Immature natural killer cell (primary cell): ENCODE measurements at places on chromosomes 3 and 15.

- no peak overlapping the region for H3K27ac ChIP-seq
- no peaks in the 10 kb centered on the region for H3K4me1 ChIP-seq
- DNase-seq = no peak
- no peak overlapping the region for H3K4me3 ChIP-seq
Observed at GRCh38 chr3:53217175-53217574, 38.6 kb downstream of the TKT start.

GRCh38 chr15:91609231-91609630 is 244.3 kb upstream of the SLCO3A1 start:
- DNase-seq = no peak
- H3K27me3 ChIP-seq = no peaks in the 10 kb centered on the region
- no peak overlapping the region for H3K27ac ChIP-seq
- no peaks in the 10 kb centered on the region for H3K36me3 ChIP-seq
- no peaks in the 10 kb centered on the region for H3K4me1 ChIP-seq

DNA sequence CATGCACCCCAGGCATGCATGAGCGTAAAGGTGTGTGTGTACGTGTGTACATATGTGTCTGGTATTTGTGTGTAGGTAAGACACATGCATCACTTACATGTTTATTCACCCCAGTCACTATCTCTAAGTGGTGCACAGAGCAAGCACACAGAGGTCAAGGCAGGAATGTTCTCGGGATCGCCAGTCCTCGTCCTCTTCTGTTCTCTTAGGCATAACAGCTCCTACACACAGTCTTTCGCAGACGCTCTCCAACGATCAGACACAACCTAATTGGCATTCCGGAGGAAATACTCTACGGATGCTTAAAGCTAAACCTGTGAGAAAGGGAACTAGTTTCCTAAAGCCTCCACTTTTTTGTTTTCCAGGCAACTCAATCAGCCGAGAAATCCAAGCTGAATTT is 95.9 kb downstream of the ADAMTS17 start:
- no peak for DNase-seq
- H3K27me3 ChIP-seq = peaks cover 2% of the 10 kb centered on the region
- peaks cover 4% of the 10 kb centered on the region for H3K36me3 ChIP-seq
- peaks cover 10% of the 10 kb centered on the region for H3K4me1 ChIP-seq
- no peak overlapping the region for H3K27ac ChIP-seq

DNA sequence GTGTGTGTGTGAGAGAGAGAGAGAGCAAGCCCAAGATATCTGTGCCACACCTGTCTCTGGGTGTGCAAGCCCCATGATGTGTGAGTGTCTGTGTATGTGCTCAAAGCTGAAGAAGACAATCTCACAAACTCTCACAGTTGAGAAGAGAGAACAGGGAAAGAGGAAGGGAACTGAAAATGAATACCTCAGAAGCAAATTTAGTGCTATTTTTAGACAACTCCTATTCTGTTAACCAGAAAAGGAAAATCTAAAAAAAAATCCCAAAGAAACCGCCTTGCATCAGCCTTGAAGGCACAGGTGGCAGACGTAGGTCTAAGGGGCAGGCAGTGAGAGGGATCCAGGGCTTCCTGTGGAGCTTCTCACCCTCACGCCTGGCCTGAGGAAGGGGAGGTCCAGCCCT is 47.8 kb downstream of the ATP2B2 start:
- no peak for DNase-seq
- no peaks in the 10 kb centered on the region for H3K36me3 ChIP-seq
- H3K27me3 ChIP-seq = peaks cover 4% of the 10 kb centered on the region

- DNase-seq = no peak
- H3K36me3 ChIP-seq = no peaks in the 10 kb centered on the region
- peak overlapping the region; percentile 93 for H3K27ac ChIP-seq
- peaks cover 15% of the 10 kb centered on the region for H3K27me3 ChIP-seq
- peak overlapping the region; percentile 99 for H3K4me3 ChIP-seq
- peaks cover 42% of the 10 kb centered on the region for H3K4me1 ChIP-seq
Observed at GRCh38 chr15:78437107-78437761, 782 bp upstream of the IREB2 start.

GRCh38 chr3:122947196-122947595 is 80.4 kb downstream of the SEMA5B start:
- no peaks in the 10 kb centered on the region for H3K36me3 ChIP-seq
- peaks cover 2% of the 10 kb centered on the region for H3K27me3 ChIP-seq
- no peak for DNase-seq
- no peaks in the 10 kb centered on the region for H3K4me1 ChIP-seq
- no peak overlapping the region for H3K27ac ChIP-seq
- H3K4me3 ChIP-seq = no peak overlapping the region

DNA sequence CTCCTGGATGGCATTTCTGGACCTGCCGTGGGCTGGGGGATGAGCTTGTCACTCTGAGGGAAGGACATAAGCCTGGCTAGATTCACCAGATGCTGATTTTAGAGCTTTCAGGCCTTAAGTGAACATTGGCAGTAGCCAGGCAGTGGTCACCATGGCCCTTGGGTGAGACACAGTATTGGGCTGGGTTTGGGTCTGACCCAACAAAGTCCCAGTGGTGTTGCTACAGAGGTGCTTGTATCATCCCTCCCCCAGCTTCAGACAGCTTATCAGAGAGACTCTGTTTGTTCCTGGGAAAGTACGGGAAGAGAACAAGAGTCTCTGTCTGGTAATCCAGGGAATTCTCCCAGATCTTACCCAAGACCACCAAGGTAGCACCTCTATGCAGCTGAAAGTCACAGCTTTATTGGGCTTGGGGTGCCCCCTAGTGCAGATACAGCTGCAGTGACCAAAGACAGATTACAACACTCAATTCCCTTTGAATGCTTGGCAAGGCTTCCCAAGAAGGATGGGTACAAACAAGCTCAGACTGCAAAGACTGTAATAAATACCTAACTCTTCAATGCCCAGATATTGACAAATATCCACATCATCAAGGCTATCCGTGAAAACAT is 9.8 kb upstream of the RUVBL1 start:
- no peak overlapping the region for H3K27ac ChIP-seq
- no peaks in the 10 kb centered on the region for H3K36me3 ChIP-seq
- H3K27me3 ChIP-seq = peaks cover 1% of the 10 kb centered on the region
- DNase-seq = peak; percentile 40
- H3K4me3 ChIP-seq = no peak overlapping the region

GRCh38 chr3:129161860-129162271 is 1.0 kb upstream of the ISY1 start:
- H3K27me3 ChIP-seq = peaks cover 4% of the 10 kb centered on the region
- H3K4me3 ChIP-seq = peak overlapping the region; percentile 99
- peak overlapping the region; percentile 100 for H3K27ac ChIP-seq
- peaks cover 38% of the 10 kb centered on the region for H3K4me1 ChIP-seq
- peaks cover under 1% of the 10 kb centered on the region for H3K36me3 ChIP-seq

DNA sequence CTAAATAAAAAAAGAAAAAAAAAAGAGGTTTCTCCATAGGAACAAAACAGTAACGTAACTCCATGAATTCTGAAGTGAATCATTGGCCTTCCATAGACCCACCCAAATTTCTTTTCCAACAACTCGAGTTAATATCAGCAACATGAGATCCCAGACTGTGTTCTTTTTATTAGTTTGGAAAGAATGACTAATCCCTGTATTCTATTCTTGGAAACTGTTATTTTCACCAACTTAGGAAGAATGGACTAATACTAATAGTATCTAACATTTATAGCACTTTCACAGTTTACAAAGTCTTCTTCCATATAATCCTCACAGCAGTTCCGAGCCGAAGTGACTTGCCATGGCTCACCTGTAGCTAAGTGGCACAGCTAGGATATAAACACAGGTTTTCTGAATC is 72.7 kb upstream of the SLC4A7 start:
- H3K27ac ChIP-seq = no peak overlapping the region
- no peaks in the 10 kb centered on the region for H3K4me1 ChIP-seq
- no peak overlapping the region for H3K4me3 ChIP-seq
- peaks cover 3% of the 10 kb centered on the region for H3K27me3 ChIP-seq
- no peaks in the 10 kb centered on the region for H3K36me3 ChIP-seq

GRCh38 chr3:196336319-196337145 is 1.7 kb downstream of the TM4SF19 start:
- peak overlapping the region; percentile 74 for H3K4me3 ChIP-seq
- H3K36me3 ChIP-seq = no peaks in the 10 kb centered on the region
- H3K27me3 ChIP-seq = peaks cover 1% of the 10 kb centered on the region
- no peak overlapping the region for H3K27ac ChIP-seq
- no peak for DNase-seq

DNA sequence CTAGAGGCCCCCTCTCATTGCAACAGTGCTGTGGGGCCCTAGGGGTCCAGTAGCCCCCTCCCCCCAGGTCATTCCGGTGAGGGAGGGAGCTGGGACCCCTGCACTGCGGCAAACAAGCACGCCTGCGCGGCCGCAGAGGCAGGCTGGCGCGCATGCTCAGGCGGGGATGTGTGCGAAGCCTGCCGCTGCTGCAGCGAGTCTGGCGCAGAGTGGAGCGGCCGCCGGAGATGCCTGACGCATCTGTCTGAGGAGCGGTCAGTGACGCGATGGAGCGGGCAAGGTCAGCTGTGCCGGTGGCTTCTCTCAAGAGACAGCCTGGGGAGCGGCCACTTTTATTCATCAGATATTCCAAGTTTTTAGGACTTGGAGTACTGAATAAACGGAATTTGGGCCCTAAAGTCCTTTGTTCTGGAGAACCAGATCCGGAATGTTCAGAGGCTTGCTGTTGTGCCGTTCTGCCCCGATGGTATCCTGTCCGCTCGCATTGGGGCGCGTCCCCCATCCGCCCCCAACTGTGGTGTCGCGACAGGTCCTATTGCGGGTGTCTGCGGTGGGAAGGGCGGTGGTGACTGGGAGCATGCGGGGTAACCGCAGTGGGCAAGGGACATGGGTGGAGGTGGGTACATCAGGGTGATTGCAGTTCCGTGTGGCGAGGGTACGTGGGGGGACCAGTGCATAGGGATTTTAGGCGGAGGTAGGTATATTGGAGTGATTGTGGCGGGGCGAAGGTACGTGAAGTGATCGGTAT is at the start of the genes SNRPN and SNURF:
Gene SNRPN, plus strand, starts transcription at position 205 of the 748 bp plus-strand sequence. CDS start 19,467 bp downstream, outside the sequence.
Gene SNURF, plus strand, starts transcription at position 205 of the 748 bp plus-strand sequence. Its CDS starts 62 bp downstream, at position 267.
- H3K36me3 ChIP-seq = no peaks in the 10 kb centered on the region
- H3K4me1 ChIP-seq = peaks cover 21% of the 10 kb centered on the region
- peak within 1 kb of the TSS; percentile 95 for H3K27ac ChIP-seq
- peak; percentile 73 for DNase-seq
- peak within 1 kb of the TSS; percentile 99 for H3K4me3 ChIP-seq
- peaks cover 19% of the 10 kb centered on the region for H3K27me3 ChIP-seq

DNA sequence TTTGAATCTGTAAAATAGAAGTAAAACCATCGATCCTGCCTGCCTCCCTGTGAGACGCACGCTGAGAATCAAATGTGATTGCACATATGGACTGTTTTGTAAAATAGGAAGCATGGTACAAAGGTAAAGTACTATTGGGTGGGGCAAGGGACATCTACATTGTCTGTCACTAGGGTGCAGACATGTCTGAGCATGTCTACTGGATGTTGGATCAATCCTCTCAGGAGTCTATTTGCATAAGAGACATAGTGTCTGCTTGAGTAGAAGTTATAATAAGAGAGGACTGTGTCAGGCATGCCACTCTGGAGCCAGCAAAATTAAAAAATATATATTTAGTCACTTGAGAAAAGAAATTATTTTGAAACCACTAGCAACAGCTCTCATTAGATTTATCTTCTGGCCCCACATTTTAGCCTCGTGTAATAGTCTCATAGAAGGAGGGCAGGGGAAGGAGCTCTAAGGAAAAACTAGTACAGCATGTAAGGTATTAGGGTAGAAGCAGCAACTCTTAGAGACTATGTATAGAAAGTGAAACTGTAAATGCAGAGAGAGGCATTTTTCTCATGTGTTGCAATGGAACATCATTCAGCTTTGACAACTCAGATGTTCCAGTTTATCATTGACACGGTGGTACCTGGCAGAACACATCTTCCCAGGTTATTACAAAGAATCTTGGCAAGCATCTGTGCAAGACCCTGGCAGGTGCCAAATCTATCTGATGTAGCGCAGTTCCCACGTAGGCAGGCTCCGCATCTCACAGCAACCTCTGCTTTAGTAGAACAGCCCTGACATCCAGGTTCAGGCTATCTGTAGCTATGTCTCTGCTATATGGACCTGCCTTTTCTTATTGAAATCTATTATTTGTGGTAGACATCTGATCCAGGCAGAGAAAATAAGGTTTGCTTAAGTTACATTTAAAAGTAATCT is 85.2 kb upstream of the CHL1 start:
- H3K36me3 ChIP-seq = no peaks in the 10 kb centered on the region
- DNase-seq = no peak
- H3K4me3 ChIP-seq = no peak overlapping the region
- no peaks in the 10 kb centered on the region for H3K27me3 ChIP-seq
- no peaks in the 10 kb centered on the region for H3K4me1 ChIP-seq

- H3K27me3 ChIP-seq = peaks cover 16% of the 10 kb centered on the region
- H3K4me3 ChIP-seq = no peak overlapping the region
- H3K4me1 ChIP-seq = no peaks in the 10 kb centered on the region
- H3K36me3 ChIP-seq = no peaks in the 10 kb centered on the region
- H3K27ac ChIP-seq = no peak overlapping the region
Observed at GRCh38 chr15:34721802-34722438, 32.9 kb downstream of the GJD2 start.
